ENCODE measurements at places on chromosomes 5 and 9.

- H3K36me3 ChIP-seq, result peaks cover 75% of the 10 kb centered on the region
- H3K4me3 ChIP-seq, result no peak overlapping the region
- peaks cover 6% of the 10 kb centered on the region for H3K4me1 ChIP-seq
- no peaks in the 10 kb centered on the region for H3K27me3 ChIP-seq
- DNase-seq, result no peak
Measured at GRCh38 chr9:124881138-124881743, 19.3 kb downstream of the ARPC5L start.

GRCh38 chr5:33072726-33073125, 361.6 kb downstream of the NPR3 start:
- no peak overlapping the region for H3K4me3 ChIP-seq
- H3K27me3 ChIP-seq, result no peaks in the 10 kb centered on the region
- H3K4me1 ChIP-seq, result no peaks in the 10 kb centered on the region
- no peak overlapping the region for H3K27ac ChIP-seq
- no peak for DNase-seq

DNA sequence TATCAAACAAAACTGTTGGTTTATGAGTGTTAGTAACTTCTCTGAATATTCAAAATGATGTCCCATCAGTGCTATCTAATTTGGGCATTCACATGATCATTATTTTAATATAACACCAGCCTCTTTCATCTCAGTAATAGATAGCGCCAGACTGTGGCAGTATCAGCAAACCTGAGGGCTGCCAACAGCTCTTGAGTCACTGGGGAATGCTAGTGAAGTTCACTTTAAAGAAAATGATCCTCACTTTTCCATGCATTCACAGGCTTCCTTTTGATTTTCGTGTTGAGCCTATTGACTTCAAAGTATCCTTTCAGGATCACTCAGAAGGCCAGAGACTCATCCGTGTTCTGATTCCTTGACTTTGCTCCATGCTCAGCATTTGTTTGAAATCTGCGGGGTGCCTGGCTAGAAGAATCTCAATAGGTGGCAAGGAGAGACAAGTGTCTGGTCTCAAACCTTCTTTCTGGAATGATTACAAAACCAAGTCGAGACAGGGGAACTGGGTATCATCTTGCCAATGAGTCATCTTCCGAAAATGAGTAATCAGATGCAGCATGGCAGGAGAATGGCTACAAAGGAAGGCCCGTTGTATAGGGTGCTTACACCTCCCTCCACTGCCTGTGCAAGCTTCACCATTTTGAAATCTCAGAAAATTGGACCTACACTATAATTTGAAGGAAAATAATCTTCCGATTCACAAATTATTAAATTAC, 509.1 kb downstream of the RASEF start:
- no peak overlapping the region for H3K4me3 ChIP-seq
- DNase-seq, result no peak
- no peaks in the 10 kb centered on the region for H3K36me3 ChIP-seq
- no peak overlapping the region for H3K27ac ChIP-seq

DNA sequence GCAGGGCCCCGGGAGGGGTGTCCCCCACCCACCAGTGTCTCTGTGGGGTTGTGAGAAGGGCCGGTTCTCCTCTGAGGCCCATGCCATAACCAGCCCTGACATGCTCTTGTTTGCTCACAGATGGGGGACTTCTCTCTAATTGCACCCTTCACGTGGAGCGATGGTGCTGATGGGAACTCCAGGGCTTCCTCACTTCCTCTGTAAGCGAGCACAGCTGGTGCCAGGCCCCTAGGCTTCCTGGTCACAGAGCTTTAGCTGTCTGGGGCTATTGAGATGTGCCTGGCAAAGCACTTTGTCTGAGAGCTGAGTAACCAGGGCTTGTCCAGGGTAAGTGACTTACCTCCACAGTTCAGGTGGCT, 36.4 kb downstream of the PHF2 start:
- H3K36me3 ChIP-seq, result peaks cover 16% of the 10 kb centered on the region
- DNase-seq, result no peak
- H3K27ac ChIP-seq, result no peak overlapping the region
- no peak overlapping the region for H3K4me3 ChIP-seq
- no peaks in the 10 kb centered on the region for H3K27me3 ChIP-seq

DNA sequence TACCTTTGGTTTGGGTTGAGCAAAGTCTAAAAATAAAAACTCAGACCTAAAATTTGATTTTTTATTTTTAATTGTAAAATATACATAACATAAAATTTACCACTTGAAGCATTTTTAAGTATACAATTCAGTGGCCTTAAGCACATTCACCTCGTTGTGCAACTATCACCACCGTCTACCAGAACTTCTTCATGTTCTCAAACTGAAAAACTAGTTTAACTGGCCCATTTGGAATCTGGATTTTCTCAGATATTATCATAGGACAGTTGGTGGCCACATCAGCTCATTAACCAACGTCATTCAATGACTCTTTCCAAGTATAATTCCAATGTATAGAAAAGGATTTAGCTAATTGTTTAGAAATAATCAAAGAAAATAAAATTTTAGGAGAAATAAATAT, 319.3 kb downstream of the TLE1 start:
- H3K4me1 ChIP-seq, result no peaks in the 10 kb centered on the region
- no peaks in the 10 kb centered on the region for H3K27me3 ChIP-seq
- H3K36me3 ChIP-seq, result no peaks in the 10 kb centered on the region
- H3K27ac ChIP-seq, result no peak overlapping the region

GRCh38 chr5:151006704-151007334, 13.6 kb upstream of the GPX3 start:
- H3K27me3 ChIP-seq, result peaks cover 11% of the 10 kb centered on the region
- no peak for DNase-seq
- no peak overlapping the region for H3K4me3 ChIP-seq
- no peaks in the 10 kb centered on the region for H3K4me1 ChIP-seq

DNA sequence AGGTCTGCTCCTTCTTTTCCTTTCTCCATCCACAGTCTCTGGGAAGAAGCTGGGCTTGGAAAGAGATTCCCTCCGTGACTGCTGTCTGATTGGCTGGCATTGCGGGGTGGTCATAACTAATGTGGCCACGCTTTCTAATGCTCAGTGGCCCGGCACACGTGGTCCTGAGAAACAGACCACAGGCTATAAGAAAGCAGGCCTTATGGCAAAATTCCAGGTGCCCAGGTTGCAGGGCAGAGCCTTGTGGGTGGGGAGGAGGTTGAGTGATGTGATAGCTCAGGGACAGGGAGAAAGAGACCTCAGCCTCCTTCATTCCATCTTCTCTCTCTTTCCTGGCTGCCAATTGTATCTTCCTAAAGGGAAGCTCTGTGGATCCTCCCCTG, 5.4 kb upstream of the SH3PXD2B start:
- no peak for DNase-seq
- H3K4me3 ChIP-seq, result no peak overlapping the region
- no peaks in the 10 kb centered on the region for H3K36me3 ChIP-seq
- H3K27ac ChIP-seq, result no peak overlapping the region
- H3K27me3 ChIP-seq, result peaks cover 30% of the 10 kb centered on the region

DNA sequence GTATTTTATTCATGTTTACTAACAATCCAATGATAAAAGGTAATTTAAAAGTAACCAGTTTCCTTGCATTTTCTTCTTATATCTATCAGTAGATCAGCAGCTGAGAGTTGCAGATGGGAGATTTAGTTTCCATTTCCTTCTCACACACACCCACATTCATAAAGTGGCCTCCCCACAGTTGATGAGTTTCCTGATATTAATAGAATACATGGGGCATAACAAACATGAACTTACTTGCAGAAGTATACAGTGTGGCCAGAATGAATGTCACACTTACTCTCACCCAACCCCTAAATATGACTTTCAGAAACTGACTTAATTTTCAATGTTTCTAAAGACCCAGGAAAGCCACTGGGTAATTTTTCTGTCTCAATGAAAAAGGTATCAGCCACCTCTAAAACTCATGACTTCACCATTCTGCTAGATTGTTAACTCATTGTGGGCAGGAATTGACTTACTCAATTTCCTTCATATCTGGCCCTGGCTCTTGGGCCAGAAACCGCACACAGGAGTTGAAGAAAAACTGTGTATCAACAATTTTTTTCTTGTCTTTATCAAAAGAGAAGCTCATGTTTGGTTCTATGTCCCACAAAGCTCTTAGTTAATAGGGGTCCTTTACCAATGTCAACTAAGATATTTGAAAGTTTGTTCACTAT, 63.5 kb upstream of the OSMR start:
- peaks cover 4% of the 10 kb centered on the region for H3K27me3 ChIP-seq
- DNase-seq, result no peak
- H3K4me1 ChIP-seq, result no peaks in the 10 kb centered on the region
- H3K4me3 ChIP-seq, result no peak overlapping the region
- no peak overlapping the region for H3K27ac ChIP-seq
